IPS-NIHi11 (cell line): ENCODE measurements at places on chromosomes 4 and X.

DNA sequence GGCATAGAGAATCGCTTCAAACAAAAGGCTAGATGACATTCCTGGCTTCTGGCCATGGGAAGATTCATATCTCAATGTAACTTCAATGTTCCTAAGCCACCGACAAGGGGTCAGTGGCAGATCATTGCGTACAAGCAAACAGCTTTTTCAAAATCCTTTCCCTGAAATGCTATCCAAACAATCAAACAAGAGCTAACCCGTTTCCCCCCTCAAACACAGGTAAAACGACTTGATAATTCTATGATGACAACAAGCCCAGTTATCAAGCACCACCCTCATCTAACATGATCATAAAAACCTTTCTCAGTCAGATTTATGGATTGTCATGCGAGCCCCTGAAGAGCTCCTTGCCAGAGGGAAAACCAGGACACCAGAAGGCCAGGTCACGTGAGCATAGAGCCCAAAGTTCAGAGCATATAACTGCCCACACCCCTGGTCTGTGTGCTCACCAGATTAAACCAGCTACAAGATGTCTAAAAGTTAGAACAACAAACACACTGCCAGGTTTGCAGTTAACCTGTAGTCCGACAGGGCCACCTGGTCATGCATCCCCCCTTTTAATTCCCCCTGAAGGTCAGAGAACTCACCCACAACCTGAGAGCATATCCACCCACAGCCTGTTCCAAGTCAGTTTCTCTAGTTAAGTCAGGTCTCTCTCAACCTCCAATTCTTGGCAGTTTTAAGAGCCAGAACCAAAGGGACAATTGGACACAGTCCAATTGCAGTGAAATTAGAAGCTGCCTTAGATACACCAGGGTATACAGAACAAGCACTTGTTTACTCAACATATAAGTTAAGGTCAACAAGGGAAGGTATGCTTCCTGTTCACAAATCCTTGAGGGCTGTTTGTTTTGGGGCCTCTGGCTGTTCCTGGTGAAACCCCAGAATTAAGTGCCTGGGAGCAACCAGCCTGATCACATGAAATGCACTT is 248.1 kb upstream of the PPARGC1A start:
- DNase-seq: no peak

- no peak for DNase-seq
These were observed 36.2 kb upstream of the DHRSX start for GRCh38 chrX:2536974-2537373.

DNA sequence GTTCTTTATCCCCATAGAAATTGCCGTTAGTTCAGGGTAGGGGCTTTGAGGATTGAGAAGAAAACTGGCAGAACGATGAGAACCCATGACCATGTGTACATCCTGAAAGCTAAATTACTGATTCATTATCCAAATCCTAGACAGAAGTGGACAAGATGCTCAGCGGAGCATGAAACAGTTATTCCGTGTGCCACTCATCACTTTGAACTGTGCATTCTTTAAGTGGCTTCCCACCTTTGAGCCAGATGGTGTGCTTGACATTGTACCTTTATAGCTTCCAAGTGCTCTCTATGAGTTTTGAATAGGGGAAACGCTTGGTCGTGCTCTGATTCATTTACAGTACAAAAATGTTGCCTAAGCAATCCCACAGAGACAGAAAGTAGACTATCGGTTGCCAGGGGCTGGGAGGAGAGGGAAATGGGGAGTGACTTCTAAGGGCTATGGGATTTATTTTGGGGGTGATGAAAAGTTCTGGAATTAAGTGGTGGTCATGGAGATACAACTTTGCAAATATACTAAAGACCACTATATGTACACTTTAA is 100.0 kb downstream of the DOCK11 start:
- DNase-seq: no peak

GRCh38 chr4:99378876-99379275 is 26.3 kb upstream of the ADH1C start:
- no peak for DNase-seq

DNA sequence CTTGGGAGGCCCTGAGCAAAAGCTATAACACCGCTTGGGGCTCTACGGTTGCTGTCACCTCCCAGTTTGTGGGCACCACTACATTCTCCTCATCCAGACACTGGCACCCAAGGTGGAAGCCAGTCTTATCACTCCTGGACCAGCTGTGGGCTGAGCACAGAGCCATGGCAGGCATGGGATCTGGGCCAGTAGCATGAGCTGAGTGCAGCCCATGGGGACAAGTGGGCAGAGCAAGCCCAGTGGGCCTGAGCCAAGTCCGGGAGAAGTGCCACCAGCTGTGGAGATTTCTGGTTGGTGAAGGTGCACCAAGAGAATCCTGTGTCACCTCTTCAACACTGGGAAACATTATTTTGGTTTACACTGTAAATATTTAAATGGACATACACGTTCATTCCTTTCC is 1013.0 kb downstream of the TECRL start:
- DNase-seq: no peak

DNA sequence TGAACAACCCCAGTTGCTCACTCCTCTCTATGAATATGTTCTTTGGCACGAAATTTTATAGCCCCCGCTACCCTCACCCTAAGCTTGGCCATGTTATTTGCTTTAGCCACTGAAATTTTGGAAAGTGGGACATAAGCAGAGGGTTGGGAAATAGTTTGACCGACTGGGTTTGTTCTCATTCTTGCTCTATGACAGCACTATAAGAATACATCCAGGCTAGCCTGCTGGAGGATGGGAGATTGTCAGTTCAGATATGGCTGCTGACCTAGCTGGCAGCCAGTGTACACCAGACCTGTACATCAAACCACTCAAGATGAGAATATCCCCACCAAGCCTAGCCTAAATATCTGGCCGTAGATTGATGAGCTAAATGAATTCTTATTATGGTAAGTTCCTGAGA is 298.1 kb downstream of the PDGFC start:
- DNase-seq: no peak

DNA sequence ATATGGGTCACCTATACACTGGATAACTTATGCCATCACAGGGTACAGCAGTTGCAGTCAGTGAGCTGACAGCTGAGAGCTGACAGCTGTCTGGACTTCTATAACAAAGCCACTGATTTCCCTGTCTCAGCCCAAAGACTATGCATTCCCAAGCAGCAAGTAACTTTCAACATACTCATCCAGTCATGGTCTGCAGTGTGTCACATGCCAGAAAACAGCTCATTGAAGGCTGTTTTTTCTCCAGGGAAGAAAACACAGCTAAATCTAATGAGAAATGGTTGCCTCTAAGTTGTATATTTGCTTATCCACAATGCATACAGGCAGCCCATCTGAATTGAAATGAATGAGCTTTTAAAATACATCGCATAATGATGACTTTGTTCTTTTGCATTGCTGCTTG is 6.3 kb downstream of the KIAA1210 start:
- DNase-seq: no peak

- DNase-seq: no peak
These were observed 118.1 kb downstream of the ATXN3L start for GRCh38 chrX:13201605-13202219.

GRCh38 chr4:108560616-108561015 is 59.8 kb upstream of the RPL34 start:
- DNase-seq: no peak

- no peak for DNase-seq
These were observed 85.9 kb downstream of the REPS2 start for GRCh38 chrX:17032351-17032750.

GRCh38 chr4:173057901-173058300 is 110.7 kb upstream of the GALNT7 start:
- no peak for DNase-seq

GRCh38 chrX:77668391-77669237 is 117.4 kb downstream of the ATRX start:
- DNase-seq: no peak

DNA sequence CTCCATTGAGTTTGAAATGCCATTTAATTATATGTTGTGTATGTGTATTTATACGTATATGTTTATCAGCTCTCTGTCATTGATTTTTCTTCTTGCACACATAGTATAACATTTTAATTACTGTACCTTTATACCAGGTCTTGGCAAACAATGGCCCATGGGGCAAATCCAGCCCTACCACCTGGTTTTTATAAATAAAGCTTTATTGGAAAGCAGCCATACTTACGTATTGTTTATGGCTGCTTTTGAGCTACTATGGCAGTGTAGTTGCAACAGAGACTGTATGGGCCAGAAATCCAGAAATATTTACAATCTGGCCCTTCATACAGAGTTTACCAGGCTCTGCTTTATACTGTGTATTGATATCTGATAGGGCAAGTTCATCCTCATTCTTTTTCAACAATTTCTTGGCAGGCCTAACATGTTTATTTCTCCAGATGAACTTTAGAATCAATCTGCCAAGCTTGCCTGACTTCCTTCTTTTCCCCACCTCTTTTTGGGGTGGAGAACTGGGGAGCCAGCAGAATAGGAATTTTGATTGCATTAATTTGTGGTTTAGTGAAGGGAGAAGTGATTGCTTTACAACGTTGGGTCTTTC is 15.8 kb downstream of the DCUN1D4 start:
- no peak for DNase-seq

- no peak for DNase-seq
These were observed 55.6 kb upstream of the STS start for GRCh38 chrX:7091923-7092322.

DNA sequence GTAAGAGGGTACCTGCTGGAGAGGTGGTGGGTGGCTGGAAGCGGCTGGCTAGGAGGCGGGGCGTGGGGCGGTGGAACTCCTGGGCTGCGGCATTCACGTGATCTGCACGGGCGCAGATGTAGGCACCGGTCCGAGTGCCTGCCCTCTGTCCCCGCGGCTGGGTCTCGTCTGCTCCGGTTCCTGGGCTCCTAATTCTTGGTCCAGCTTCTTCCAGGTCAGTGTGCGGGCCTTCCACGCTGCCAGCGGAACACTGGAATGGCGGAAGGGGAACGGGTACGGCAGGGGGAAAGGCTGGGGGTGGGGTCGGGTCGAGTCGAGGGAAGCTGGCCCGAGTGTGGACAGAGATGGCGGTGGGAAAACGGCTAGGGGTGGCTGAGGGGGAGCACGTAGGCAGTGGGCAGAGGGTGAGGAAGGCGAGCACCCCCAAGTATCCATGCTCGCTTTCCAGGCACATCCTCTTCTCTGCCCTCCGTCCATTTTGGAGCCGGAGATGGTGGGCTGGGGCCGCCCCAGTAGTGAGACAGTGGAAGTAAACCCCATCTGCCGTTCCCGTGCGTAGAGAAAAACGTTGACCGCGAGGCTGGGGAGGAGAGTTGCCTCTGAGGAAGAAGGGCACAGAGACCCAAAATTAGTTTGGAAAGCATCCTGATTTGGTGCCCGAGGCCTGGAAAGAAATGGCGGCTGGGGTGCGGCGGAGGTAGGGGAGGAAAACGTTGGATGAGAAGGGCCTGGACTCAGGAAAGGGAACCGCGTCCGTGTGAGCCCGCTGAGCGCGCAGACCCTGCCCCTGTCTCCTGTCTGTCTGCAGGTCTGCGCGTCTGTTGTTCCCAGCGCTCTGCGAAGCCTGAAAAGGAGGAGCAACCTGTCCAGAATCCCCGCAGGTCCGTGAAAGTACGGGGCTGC is at the start of gene TCEAL4:
TSS of gene TCEAL4 (plus strand) at position 105 of the 903 bp plus-strand sequence. CDS start 1,161 bp downstream, outside the sequence.
- DNase-seq: peak; percentile 74

GRCh38 chrX:47202316-47202715 is 8.7 kb downstream of the UBA1 start:
- no peak for DNase-seq

DNA sequence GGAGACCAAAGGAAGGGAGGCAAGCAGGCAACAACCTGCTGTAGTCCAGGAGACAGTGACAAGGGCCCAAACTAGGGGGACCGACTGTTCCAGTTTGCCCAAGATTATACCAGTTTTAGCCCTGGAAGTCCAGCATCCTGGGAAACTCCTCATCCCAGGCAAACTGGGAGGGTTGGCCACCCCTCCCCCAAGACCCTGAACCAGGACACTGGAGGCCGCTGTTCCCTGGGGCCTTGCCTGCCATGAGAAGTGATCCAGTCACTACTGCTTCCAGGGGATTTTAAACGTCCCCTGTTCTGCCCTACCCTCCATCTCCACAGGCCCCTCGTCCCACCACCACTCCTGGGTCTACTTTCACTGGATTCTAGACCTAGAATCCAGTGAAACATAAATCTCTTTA is 4.3 kb upstream of the DGAT2L6 start:
- DNase-seq: peak; percentile 19

DNA sequence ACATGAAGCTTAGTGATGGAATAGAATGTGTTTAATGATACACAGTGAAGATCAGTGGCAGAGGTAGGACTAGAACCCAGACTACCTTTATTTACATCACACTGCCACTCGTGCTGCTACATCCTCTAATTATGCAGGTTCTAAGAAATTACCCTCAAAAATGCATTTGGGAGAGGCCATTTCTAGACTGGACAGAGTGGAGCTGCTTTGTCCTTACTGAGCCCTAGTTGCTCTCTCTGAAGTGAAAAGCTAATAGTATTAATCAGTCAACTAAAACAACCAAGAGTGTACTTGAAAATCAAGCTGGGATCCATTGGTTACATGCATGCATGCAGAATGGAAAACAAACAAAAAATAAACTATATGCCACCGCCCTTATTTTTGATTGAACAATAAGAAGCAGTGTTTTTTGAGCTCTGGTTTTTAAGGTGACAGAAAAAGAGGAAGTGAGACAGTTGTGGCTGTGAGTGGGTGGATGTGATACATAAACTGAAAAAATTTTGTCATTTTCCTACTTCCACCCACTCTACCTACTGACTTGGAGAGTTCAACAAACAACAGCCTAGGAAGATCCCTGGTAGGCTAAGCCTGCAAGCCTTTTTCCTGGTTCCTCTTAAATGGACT is 6.8 kb upstream of the VSIG4 start:
- DNase-seq: no peak

- DNase-seq: no peak
These were observed 74.0 kb downstream of the GRIA2 start for GRCh38 chr4:157294575-157294974.

- DNase-seq: peak; percentile 16
These were observed 140.3 kb upstream of the SH3RF1 start for GRCh38 chr4:169410839-169411770.

DNA sequence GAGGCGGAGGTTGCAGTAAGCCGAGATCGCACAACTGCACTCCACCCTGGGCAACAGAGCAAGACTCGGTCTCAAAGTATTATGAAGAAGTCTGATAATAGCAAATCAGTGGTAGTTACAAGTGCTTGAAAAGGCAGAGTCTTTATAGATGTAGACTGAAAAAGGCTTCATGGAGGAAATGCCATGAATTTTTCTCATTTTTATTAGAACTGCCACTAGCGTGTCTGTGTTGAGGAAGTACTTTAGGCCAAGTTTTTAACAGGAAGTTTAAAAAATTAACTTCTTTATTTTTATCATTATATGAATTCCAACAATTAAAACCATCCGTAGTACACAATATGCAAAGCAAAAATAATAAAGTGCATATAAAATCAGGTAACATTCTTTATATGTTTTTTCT is 32.8 kb upstream of the IL13RA1 start:
- no peak for DNase-seq
